Hippocampal formation (tissue), 2 donors: ENCODE measurements at places on chromosomes 2 and 18.

DNA sequence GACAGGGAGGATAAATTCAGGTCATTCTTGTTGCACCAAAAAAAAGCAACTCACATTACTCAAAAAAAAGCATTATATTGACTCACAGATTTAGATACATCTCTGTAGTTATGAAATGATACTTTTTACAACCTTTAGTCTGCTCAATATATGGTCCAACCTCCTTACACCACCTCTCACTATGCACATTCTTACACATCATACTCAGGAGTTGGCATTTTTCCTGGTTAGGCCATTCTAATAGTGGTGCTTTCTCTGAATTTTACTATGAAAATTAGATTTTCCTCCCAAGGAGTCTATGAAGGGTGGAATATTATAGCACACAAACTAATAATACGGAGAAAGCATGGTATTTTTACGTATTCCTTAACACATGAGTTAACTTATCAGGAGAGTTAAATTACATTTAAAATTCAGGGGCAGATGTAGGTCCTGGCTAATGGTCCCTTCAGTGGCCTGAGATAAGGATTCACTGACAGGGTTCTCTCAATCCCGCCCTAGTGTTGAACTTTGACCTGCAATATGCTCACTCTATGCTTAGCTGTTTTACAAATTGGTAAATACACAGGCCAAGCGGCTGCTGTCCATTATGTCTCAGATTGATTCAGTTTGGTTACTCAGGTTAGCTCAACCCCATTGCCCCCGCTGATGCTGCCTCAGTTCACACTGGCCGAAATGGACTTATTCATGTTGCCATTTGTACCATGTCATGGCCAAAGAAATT lies 153.6 kb downstream of the NCKAP5 start:
- no peak for DNase-seq

DNA sequence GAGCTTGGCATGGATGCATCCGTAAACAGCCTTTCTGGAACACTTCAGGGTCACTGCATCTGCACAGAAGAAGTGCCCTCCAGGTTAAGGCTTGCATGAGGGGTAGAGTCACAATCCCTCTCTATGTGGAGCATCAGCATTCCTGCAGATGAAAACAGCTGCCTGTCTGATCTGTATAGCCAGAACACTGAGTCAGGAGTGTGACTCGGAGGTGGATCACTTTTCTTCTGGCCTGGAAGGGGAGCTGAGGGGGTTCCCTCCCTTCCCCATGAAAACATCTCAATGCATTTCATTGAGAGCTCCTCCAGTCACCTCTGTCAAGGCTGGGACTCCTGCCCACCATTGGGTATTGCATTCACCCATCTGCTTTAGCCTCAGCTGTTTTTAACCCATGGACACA lies 72.5 kb upstream of the SERPINE2 start:
- no peak for DNase-seq

DNA sequence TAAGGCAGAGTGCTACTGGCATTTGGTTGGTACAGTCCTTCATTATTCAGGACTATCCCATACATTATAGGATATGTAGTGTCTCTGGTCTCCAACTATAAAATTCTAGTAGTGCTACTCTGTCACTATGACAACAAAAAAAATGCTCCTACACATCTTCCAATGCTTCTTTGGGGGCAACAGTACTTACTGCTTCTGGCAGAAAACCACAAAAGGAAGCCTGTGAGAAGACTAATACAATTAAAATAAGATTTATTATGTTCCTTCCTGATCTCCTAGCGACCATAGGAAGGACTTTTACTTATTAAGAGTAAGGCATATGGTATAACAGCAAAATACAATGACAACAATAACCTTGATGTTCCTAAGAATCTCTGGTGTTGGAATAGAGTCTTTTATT lies 48.4 kb upstream of the CPO start:
- DNase-seq, result no peak

DNA sequence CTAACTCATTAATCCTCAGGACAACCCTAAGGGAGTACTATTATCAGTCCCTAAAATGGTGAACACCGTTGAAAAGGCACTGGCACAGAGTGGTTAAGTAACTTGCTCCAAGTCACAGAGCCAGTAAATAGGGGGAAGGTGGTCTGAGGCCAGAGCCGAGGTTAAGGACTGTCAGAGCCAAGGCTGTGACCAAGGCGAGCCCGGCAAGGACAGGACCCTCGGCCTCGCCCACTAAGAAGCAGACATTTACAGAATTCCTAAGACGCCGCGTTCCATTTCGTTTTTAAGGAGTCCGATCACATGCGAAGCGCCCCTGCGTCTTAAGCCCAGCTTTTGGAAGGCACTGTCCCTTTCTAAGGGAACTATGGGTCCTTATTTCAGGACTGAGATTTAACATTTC lies 1.1 kb downstream of the PDIA6 start:
- DNase-seq, result no peak

- DNase-seq, result no peak
Observed at GRCh38 chr2:241136191-241136590, 13.1 kb downstream of the PASK start.

- no peak for DNase-seq
Observed at GRCh38 chr2:3442185-3442584, 62.7 kb downstream of the TRAPPC12 start.

DNA sequence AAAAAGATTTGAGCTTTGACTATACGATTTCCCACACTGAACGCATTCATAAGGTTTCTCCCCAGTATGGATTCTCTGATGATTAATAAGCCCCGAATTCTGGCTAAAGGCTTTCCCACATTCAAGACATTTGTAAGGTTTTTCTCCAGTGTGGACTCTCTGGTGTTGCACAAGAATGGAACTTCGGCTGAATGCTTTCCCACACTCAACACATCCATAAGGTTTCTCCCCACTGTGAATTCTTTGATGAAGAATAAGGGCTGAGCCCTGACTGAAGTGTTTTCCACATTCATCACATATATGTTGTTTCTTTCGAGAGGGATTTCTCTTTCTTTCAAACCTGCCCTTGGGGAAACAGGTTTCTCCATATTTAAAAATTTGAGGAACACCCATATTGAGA lies 6.9 kb downstream of the ZNF24 start:
- DNase-seq, result no peak

DNA sequence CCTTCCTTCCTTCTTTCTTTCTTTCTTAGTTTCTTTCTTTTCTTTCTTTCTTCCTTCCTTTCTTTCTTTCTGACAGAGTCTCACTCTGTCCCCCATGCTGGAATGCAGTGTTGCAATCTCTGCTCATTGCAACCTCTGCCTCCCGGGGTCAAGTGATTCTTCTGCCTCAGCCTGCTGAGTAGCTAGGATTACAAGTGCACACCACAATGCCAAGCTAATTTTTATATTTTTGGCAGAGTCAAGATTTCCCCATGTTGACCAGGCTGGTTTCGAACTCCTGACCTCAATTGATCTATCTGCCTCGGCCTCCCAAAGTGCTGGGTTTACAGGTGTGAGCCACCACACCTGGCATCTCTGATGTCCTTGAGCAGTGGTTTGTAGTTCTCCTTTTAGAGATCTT lies 48.5 kb downstream of the IL1R2 start:
- DNase-seq, result no peak

GRCh38 chr2:29082804-29083495 lies 8.6 kb upstream of the PCARE start:
- no peak for DNase-seq

DNA sequence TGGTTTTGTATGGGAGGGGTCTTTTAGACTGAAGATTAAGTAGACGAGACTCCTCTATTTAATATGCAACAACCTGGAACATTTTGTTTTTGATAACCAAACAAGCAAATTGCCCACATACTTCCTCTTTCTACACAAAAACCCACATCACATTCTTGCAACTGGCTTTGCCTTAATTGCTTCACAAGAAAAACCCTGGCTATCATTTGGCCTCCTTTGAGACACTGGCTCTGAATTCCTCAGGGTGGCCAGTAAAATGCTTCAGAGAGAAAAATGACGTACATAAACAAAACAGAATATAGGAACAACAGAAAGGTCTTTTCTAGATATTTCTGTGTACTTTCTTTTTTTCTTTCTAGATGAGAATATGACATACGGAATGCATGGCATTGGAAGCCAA lies 103.0 kb downstream of the TRIB2 start:
- no peak for DNase-seq

GRCh38 chr2:39228413-39229209 lies 15.2 kb downstream of the CDKL4 start:
- no peak for DNase-seq

- no peak for DNase-seq
Observed at GRCh38 chr2:224085246-224085645, 46.2 kb upstream of the SERPINE2 start.

- no peak for DNase-seq
Observed at GRCh38 chr2:12490641-12491040, 226.1 kb upstream of the TRIB2 start.

GRCh38 chr2:10497797-10498251 lies 49.7 kb upstream of the ODC1 start:
- no peak for DNase-seq

DNA sequence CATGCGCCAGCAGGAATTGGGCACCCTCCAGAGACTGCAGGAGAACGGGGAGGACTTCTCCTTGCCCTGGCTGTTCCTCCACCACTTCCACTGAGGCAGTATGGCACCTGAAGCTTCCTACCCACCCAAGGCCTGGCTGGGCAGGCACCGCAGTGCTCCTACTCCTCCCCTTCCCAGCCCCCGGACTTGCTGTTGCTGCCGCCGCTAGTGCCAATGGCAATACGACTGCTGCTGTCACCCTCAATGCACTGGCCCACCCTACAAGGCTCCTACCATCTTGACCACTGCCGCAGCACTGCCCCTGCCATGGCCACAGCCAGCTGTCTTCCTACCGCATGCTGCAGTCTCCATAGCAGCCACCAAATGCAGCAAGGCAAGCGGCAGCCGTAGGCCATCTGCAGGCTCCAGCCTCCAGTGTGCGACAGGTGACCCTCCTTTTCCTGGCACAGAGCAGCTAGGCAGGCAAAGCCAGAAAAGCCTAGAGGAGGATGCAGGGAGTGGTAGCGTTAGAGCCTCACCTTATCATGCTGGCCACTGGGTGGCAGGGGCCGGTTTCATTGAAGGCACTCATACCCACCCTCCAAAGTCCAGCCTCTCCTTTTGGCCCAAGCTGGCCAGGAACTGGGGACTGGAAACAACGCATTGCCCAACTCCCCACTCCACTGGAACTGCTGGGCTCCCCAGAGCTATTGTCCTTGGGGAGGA lies 47.4 kb upstream of the ANKRD62 start:
- DNase-seq, result no peak

GRCh38 chr2:180778291-180778690 lies 202.1 kb upstream of the UBE2E3 start:
- DNase-seq, result no peak

- no peak for DNase-seq
Observed at GRCh38 chr2:150689590-150689989, 202.1 kb upstream of the RND3 start.

GRCh38 chr2:35391736-35392442 lies 963.7 kb upstream of the CRIM1 start:
- DNase-seq, result no peak

DNA sequence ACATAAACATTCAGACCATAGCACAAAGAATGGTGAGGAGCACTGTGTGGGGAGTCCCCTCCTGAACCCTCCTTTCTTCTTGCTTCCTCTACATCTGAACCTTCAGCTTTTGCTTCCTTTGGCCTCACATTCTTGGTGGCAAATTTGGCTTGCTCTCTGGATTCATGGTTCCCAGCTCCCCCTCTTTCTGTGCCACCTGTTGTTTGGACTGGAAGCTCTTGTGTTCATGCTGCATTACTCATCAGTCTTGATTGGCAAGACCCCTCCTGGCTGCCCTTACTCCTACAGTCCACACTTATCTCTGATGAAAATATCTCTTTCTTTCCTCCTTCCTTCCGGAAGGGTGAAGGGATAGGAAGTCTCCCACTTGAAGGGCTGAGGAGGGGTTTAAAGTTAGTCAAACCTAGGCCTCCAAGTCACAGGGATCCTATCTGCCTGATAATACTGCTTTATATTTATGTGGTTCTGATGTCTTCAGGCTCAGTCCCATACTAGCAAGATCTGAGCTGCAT lies 70.0 kb downstream of the MYO3B start:
- no peak for DNase-seq

DNA sequence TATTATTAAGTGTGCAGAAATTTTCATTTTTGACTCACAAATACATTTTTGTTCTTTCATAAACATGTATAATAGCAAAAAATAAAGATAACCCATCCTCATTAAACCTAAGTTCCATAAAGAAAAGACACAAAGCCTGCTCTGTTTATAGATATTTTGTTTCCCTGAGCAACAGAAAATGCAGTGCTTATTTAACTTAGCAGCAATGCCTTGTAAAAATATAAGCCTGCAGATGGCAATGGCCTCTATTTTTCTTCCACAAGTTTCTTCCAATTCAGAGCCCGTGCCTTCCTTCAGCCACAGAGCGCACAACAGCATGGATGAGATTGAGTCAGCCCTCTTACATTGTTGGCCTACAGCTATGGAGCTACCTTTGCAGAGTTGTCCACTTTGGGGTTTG lies 43.6 kb downstream of the PKP4 start:
- no peak for DNase-seq

DNA sequence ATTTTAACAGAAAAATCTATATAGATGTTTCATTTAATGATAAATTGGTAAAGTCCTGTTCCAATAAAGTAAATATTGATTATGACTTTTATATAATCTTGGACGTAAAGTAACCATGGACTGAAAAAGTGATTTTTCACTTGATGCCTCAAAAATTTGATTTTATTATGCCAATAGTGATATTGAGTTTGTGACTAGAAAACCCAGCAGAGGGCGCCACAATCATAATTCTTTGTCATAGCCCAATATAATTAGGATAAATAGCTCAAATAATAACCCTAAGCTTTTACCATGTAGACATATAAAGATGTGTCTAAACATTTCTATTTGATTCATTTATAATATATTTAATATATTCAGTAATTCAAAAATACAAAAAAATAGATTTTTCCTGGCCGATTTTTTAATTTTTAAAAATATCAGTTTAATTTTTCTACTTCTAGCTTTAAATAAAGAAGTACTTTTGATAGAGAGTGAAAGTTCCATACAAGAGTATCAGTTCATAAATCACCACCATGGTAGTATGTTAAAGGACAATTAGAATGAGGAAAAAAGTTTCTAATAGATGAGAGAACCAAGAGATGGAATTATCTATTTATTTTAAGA lies 30.7 kb downstream of the CAMKMT start:
- DNase-seq, result peak; percentile 19

DNA sequence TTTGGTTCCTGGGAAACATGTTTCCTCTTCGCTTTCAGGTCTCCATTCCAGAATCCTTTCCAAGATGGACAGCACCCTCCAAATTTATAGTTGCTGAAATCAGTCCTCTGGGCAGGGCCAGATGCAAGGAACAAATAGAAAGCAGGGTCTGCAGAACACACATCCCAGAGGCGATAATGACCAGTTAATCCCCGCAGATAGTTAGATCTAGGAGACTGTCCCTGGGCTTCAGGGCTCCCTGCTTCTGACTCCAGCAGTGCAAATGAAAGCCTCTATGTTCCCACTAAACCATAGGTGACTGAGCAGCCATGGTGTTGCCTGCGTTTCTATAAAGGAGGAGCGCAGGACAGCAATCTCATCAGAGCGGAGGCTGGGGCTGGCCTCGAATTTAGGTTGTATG lies 38.7 kb downstream of the SRSF7 start:
- DNase-seq, result no peak

- DNase-seq, result no peak
Observed at GRCh38 chr2:56892382-56892781, 708.6 kb downstream of the CCDC85A start.

- DNase-seq, result no peak
Observed at GRCh38 chr2:226690461-226691024, 109.1 kb downstream of the IRS1 start.
